Spleen (tissue), 13 donors: ENCODE measurements at places on chromosomes 1 and 21. TPM values are rescaled to one million over a fixed set of nuclear protein-coding genes. Genes with fewer than 3 reads are reported as not detected.

DNA sequence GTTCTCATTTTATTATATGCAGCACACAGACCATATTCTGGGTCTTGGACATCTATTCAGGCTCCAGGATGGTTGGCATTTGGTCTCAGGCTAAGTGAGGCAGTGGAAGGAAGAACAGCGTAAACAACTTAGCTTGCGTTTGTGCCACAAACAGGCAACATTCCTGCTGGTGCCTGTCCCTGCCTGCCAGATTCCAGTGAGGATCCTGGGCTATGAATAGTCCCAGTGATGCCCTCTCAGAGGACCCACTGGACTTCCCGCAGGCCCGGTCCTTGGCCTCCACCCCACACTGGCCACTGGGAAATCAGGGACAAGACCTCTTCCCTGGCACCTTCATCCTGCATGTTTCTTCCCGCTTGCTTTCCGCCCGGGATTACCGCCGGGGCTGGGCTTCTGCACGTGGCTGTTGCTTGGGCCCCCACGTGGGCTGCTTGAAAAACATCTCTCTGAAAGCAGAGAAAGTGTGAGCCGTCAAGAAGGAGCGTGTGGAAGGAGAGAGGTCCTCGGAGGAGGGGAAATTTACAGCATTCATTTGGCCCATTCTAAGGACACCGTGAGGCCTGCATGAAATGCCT, 145.1 kb upstream of the WNT4 start:
- H3K36me3 ChIP-seq: no peaks in the 10 kb centered on the region
- H3K4me3 ChIP-seq: no peak overlapping the region
- H3K27me3 ChIP-seq: no peaks in the 10 kb centered on the region
- no peak for DNase-seq
- peaks cover 5% of the 10 kb centered on the region for H3K4me1 ChIP-seq

Gene TUFT1
- total RNA-seq: 1.9 TPM

- no peak overlapping the region for H3K4me3 ChIP-seq
- H3K36me3 ChIP-seq: no peaks in the 10 kb centered on the region
- no peak overlapping the region for H3K27ac ChIP-seq
- no peak for DNase-seq
These were observed 176.4 kb downstream of the MIS18A start for GRCh38 chr21:32102426-32102825.

GRCh38 chr21:26079366-26079765, 91.2 kb downstream of the APP start:
- H3K27ac ChIP-seq: no peak overlapping the region
- H3K36me3 ChIP-seq: no peaks in the 10 kb centered on the region
- H3K27me3 ChIP-seq: no peaks in the 10 kb centered on the region
- H3K4me1 ChIP-seq: peaks cover 6% of the 10 kb centered on the region
- no peak overlapping the region for H3K4me3 ChIP-seq
- no peak for DNase-seq

GRCh38 chr1:34379911-34380310, 203.2 kb downstream of the C1orf94 start:
- no peaks in the 10 kb centered on the region for H3K36me3 ChIP-seq
- H3K27ac ChIP-seq: no peak overlapping the region
- peaks cover 81% of the 10 kb centered on the region for H3K27me3 ChIP-seq
- no peak for DNase-seq
- H3K4me3 ChIP-seq: no peak overlapping the region

DNA sequence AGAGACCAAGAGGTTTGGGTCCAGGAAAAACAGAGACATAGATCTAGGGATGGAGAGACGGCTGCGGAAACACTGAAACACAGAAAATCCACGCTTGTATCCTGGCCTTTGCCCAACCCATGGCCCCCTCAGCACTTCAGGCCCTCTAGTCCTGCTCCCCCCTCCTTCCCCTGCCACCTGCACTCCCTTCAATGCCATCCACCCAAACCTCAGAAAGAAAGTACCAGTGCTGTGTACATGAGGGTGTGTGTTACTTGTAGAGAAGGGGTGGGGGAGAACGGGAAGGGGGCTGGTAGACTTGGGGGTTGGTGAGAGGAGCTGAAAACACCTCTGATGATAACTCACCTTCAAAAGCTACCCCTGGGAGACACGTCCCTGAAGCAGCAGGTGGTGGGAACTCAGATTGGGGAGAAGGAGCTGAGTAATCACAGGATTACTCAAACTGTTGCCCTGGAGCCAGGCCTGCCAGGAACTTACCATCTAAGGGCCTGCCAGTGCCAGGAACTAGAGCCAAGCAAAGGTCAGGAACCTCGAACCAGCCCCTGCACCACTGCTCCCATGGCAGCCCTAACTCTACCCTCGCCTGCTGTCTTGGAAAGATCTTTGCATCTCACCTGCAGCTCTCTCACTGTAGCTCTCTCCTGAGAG, 11.5 kb downstream of the RORC start:
- no peaks in the 10 kb centered on the region for H3K4me1 ChIP-seq
- H3K36me3 ChIP-seq: no peaks in the 10 kb centered on the region
- H3K27me3 ChIP-seq: no peaks in the 10 kb centered on the region
- H3K4me3 ChIP-seq: no peak overlapping the region
- no peak overlapping the region for H3K27ac ChIP-seq

Gene F5
- 7.6 TPM for total RNA-seq

- no peaks in the 10 kb centered on the region for H3K4me1 ChIP-seq
- no peak overlapping the region for H3K4me3 ChIP-seq
- H3K36me3 ChIP-seq: no peaks in the 10 kb centered on the region
- no peaks in the 10 kb centered on the region for H3K27me3 ChIP-seq
- no peak for DNase-seq
These were observed 251.7 kb upstream of the DPYD start for GRCh38 chr1:98172578-98172977.

Gene HTR6
- not detected for total RNA-seq

- no peaks in the 10 kb centered on the region for H3K36me3 ChIP-seq
- peaks cover 2% of the 10 kb centered on the region for H3K4me1 ChIP-seq
- no peaks in the 10 kb centered on the region for H3K27me3 ChIP-seq
- H3K4me3 ChIP-seq: no peak overlapping the region
These were observed 111.4 kb downstream of the TBX19 start for GRCh38 chr1:168391851-168392681.

GRCh38 chr1:222989443-222989842, 153.6 kb downstream of the TLR5 start:
- H3K27ac ChIP-seq: no peak overlapping the region
- no peaks in the 10 kb centered on the region for H3K27me3 ChIP-seq
- no peak overlapping the region for H3K4me3 ChIP-seq
- peaks cover 3% of the 10 kb centered on the region for H3K36me3 ChIP-seq

Gene SMIM1
- 12.7 TPM for total RNA-seq

GRCh38 chr1:90417126-90417525, 300.0 kb downstream of the BARHL2 start:
- H3K36me3 ChIP-seq: no peaks in the 10 kb centered on the region
- H3K27me3 ChIP-seq: peaks cover 2% of the 10 kb centered on the region
- no peaks in the 10 kb centered on the region for H3K4me1 ChIP-seq

DNA sequence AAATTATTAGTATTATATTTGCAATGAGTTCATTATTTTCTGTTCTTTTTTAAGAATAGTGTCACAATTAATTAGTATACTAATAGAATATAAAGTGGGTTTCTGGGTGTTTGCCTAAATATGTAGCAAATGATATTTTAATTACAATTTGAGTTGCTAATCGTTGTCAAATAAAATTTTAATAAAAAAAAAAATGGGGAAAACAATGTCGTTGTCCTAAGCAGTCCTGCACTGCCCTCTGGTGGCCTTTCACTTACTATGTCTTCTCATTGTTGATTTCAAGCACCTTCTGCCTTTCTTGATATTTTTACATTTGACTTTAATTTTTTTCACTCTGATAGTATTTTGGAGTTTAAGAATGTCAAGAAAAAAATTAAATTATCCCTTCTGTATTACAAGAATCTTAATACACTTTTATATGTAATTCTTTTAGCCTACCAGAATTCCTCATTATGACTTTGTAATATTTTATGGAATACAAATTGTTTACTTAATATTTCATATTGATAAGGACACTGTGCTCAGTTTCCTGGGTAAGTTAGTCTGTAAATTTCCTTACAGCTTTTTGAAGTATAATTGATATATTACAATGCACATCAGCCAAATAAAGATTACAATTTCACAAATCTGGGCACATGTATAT, 104.5 kb upstream of the FMN2 start:
- no peaks in the 10 kb centered on the region for H3K4me1 ChIP-seq
- no peaks in the 10 kb centered on the region for H3K27me3 ChIP-seq
- H3K36me3 ChIP-seq: no peaks in the 10 kb centered on the region
- H3K27ac ChIP-seq: no peak overlapping the region

Gene ZBTB8B
- not detected for total RNA-seq

Gene TMPRSS3
- total RNA-seq: 0.51 TPM
